Naive B cell (primary cell): ENCODE measurements at places on chromosomes 7 and 10.

- no peak overlapping the region for H3K4me3 ChIP-seq
- H3K4me1 ChIP-seq, result no peaks in the 10 kb centered on the region
- no peaks in the 10 kb centered on the region for H3K36me3 ChIP-seq
- peaks cover 48% of the 10 kb centered on the region for H3K27me3 ChIP-seq
- H3K27ac ChIP-seq, result no peak overlapping the region
- DNase-seq, result no peak
Measured at GRCh38 chr10:93715345-93715744, 13.0 kb upstream of the FRA10AC1 start.

GRCh38 chr10:118370499-118370898 is 28.4 kb upstream of the FAM204A start:
- H3K36me3 ChIP-seq, result no peaks in the 10 kb centered on the region
- no peaks in the 10 kb centered on the region for H3K4me1 ChIP-seq
- peaks cover 37% of the 10 kb centered on the region for H3K27me3 ChIP-seq

GRCh38 chr10:131271966-131272365 is 39.6 kb downstream of the TCERG1L start:
- no peak overlapping the region for H3K4me3 ChIP-seq
- no peak overlapping the region for H3K27ac ChIP-seq
- H3K4me1 ChIP-seq, result no peaks in the 10 kb centered on the region
- H3K27me3 ChIP-seq, result peaks cover 3% of the 10 kb centered on the region
- no peaks in the 10 kb centered on the region for H3K36me3 ChIP-seq
- no peak for DNase-seq

GRCh38 chr7:100475549-100475948 is 3.5 kb downstream of the TSC22D4 start:
- H3K36me3 ChIP-seq, result no peaks in the 10 kb centered on the region
- H3K4me3 ChIP-seq, result peak overlapping the region; percentile 80
- H3K27me3 ChIP-seq, result no peaks in the 10 kb centered on the region
- H3K4me1 ChIP-seq, result peaks cover 53% of the 10 kb centered on the region
- peak overlapping the region; percentile 95 for H3K27ac ChIP-seq

DNA sequence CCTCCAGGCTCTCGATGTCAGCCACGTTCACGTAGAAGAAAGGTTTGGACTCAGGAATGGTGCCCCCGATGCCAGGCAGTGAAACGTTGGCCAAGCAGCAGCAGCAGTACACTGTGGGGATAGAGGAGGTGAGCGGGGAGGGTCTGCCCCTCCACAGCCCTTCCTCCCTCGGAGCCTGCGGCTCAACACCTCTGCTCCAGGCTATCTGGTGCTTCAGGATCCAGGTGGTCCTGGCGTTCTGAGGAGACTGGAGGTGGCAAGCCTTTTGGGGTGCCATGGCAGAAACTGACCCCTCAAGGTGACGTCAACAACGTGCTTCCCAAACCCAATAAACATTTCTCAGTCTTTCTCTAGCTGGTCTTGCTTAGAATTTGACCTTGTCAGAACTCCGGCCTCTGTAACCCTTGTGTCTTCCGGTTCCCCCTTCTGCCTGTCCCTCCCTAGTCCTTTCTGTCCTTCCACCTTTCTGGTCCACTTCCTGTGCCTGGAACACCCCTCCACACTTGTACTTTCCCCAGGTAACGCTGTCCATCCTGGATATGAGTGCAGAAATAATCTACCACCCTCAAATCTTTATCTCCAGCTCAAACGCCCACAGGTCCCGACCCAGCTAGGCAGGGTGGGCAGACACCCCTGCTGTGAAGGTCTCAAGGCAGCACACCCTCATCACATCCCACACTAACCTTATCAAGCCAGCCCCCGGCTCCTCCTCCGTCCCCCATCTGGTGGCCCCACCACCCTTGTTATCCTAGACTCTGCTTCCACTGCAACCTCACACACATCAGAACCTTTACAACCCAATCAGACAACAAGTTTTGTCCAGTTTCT is 36.5 kb downstream of the DENND11 start:
- DNase-seq, result no peak
- H3K4me3 ChIP-seq, result no peak overlapping the region
- H3K27ac ChIP-seq, result no peak overlapping the region
- H3K4me1 ChIP-seq, result no peaks in the 10 kb centered on the region
- no peaks in the 10 kb centered on the region for H3K27me3 ChIP-seq

GRCh38 chr7:137480824-137481365 is 137.4 kb upstream of the PTN start:
- H3K27ac ChIP-seq, result no peak overlapping the region
- no peaks in the 10 kb centered on the region for H3K4me1 ChIP-seq
- no peak for DNase-seq
- H3K36me3 ChIP-seq, result no peaks in the 10 kb centered on the region

DNA sequence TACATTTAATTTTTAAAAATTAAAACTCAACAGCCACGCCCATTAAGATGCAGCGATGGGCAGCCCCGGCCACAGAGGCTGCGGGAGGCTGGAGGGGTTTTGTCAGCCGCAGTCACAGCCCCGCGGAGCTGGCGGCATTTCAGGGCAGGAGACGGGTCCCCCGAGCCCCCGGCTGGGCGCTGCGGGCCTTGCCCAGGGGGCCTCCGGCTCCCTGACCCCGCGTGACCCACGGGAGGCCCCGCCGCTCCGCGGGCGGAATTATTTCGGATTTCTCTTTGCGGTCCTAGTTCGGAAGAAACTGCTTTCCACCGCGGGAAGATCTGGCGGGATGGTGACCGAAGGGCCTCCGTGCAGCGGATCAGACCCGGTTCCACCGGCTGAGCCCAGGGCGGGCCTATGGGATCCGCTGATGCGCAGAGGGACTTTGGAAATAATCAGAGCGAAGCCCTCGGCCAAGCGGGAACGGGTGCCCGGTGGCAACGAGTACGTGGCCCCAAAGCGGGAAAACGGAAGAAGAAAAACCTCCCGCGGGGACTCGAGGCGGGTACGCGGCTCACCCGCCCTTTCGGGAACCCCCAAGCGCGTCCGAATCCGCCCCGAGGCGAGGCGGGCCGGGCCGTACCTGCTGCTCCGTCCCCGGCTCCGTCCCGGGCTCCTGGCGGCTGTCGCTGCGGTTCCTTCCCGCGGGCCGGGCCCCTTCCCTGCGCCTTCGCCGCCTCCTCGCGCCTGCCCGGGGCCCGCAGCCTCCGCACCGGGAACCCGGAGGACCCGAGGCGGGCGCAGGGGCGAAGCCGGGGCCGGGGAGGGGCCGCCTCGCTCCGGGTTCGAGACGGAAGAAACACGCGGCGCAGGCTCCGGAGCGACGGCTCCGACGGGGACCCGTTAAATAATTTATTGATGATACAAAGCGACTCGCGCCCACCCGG is 1.7 kb downstream of the NKX6-2 start:
- H3K36me3 ChIP-seq, result peaks cover 22% of the 10 kb centered on the region
- DNase-seq, result no peak
- peaks cover 7% of the 10 kb centered on the region for H3K4me1 ChIP-seq
- peak overlapping the region; percentile 36 for H3K4me3 ChIP-seq
- peaks cover 16% of the 10 kb centered on the region for H3K27me3 ChIP-seq

- no peak overlapping the region for H3K27ac ChIP-seq
- H3K4me1 ChIP-seq, result no peaks in the 10 kb centered on the region
- no peak for DNase-seq
- H3K36me3 ChIP-seq, result no peaks in the 10 kb centered on the region
- peaks cover 8% of the 10 kb centered on the region for H3K27me3 ChIP-seq
Measured at GRCh38 chr7:17039372-17039771, 157.6 kb upstream of the AGR3 start.

DNA sequence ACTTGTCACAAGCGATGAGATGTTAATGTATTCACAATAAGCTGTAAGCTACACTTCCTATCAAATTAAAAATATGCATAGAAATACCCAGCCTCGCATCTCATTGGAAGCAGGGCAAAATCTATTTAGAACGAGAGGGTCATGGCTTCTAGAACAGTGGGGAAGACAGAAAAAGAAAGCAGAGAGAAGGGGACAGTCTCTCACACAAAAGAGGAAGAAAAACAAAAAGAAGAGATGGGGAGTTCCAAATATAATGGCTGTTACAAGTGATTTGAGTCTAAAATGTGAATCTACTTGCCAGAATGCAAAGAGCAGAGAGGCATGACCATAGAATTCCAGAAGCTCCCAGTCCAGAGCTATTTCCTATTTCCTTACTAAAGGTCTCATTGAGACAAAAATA is 13.8 kb downstream of the LRRN3 start:
- peaks cover 19% of the 10 kb centered on the region for H3K4me1 ChIP-seq
- H3K36me3 ChIP-seq, result no peaks in the 10 kb centered on the region
- peak overlapping the region; percentile 33 for H3K27ac ChIP-seq
- peak overlapping the region; percentile 56 for H3K4me3 ChIP-seq

DNA sequence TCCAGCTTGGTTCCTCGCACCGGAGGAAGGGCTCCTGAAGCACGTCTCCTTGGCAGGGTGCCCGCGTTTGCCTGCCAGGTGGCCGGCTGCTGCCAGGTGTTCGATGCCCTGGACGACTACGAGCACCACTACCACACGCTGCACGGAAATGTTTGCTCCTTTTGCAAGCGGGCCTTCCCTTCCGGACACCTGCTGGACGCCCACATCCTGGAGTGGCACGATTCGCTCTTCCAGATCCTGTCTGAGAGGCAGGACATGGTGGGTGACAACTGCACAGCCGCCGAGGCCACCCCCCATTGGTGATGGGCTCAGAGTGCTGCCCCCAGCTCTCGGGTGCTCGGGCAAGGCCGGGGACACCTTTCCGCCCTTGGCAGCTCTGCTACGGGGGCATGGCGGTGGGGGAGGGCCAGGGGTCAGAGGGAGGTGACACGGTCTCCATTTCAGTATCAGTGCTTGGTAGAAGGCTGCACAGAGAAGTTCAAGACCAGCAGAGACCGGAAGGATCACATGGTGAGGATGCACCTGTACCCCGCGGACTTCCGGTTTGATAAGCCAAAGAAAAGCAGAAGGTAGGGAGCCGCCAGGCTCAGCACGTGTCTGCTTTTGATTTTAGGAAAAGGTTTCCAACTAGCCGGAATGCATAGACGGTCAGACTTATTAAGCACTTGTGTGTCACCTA is 1.1 kb downstream of the ZNF511 start:
- peak overlapping the region; percentile 83 for H3K27ac ChIP-seq
- peaks cover 4% of the 10 kb centered on the region for H3K27me3 ChIP-seq
- no peak for DNase-seq
- H3K36me3 ChIP-seq, result no peaks in the 10 kb centered on the region

DNA sequence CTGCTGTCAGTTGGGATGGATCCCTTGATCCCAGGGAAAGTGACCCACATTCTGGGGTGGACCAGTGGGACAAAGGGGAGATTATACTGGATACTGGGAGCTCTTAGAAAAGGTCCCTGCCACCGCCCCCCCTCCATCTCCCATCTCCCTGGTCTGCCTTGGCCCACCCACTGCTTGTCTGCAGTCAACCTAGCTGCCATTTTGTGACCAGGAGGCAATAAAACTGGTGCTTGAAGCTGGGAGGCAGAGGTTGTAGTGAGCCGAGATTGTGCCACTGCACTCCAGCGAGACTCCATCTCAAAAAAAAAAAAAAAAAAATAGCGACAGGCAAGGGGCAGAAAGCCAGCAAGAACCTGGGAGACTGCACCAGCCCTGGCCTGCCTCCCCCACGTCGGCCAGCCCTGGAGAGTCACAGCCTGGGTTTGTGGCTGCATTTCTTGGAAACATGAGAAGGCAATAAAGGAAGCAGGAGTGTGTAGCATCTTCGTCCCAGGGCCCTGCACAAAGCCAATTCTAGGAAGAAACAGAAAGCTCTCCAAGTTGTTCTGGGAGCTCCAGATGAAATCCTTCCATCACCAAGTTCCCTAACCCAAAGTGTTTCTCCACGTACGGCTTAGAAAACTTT is 4.7 kb upstream of the ARPC1B start:
- H3K4me3 ChIP-seq, result no peak overlapping the region
- no peak overlapping the region for H3K27ac ChIP-seq
- no peaks in the 10 kb centered on the region for H3K36me3 ChIP-seq
- no peak for DNase-seq

GRCh38 chr7:157459966-157460365 is 123.2 kb downstream of the DNAJB6 start:
- no peak overlapping the region for H3K27ac ChIP-seq
- no peak overlapping the region for H3K4me3 ChIP-seq
- H3K36me3 ChIP-seq, result no peaks in the 10 kb centered on the region
- H3K27me3 ChIP-seq, result peaks cover 43% of the 10 kb centered on the region
- H3K4me1 ChIP-seq, result no peaks in the 10 kb centered on the region
- no peak for DNase-seq

GRCh38 chr10:78740976-78741915 is 327.5 kb upstream of the ZMIZ1 start:
- peaks cover 30% of the 10 kb centered on the region for H3K27me3 ChIP-seq
- no peak overlapping the region for H3K4me3 ChIP-seq
- H3K4me1 ChIP-seq, result no peaks in the 10 kb centered on the region
- DNase-seq, result no peak

GRCh38 chr7:751826-752225 is 24.7 kb upstream of the PRKAR1B start:
- H3K27me3 ChIP-seq, result no peaks in the 10 kb centered on the region
- no peak for DNase-seq
- H3K27ac ChIP-seq, result no peak overlapping the region
- peaks cover 4% of the 10 kb centered on the region for H3K36me3 ChIP-seq

DNA sequence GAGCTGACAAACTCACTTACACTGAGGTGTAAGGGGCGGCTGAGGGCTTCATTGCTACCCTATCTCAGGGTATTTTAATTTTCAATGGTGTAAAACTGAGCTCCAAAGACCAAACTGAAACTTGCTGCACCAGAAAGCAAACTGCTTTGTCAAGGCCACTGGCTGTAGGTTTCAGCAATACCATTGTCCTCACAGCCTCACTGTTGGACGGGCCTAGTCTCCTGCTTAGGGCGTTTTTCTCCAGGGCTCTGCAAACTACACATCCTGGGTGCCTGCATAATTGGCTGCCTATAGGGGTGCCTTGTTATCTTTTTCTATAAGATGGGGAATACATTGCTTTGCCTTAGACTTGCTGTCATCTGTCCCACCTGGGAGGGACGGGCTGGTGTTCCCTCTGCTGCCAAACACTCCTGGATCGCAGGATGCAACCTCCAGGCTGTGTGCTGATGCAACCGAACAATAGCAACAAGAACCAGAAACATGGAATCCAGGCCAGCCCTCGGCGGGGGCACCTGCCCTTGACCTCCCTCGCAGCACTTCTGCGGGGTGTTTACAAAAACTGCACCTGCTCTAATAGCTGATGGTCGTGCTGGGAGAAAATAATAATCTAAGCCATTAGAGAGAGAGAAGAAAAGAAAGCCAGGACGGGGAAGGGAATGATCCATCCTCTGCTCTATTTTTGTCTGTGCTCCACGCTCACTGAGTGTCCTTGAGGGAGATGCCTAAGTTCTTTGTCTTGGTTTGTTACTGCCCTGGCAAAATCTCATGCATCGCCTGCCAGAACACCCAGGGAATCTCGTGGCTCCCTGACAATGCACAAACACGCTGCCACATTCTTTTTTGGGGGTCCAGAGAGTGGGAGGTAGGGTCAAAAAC is 104.5 kb downstream of the GALNT17 start:
- H3K4me1 ChIP-seq, result no peaks in the 10 kb centered on the region
- no peak overlapping the region for H3K27ac ChIP-seq
- no peak for DNase-seq
- H3K4me3 ChIP-seq, result no peak overlapping the region
- no peaks in the 10 kb centered on the region for H3K36me3 ChIP-seq
